Naive thymus-derived CD4-positive, alpha-beta T cell (primary cell): ENCODE measurements at places on chromosomes 2 and 18. TPM values are rescaled to one million over a fixed set of nuclear protein-coding genes. Genes with fewer than 3 reads are reported as not detected.

The TSPYL6 gene
- total RNA-seq, result not detected

The ABCG8 gene
- total RNA-seq, result not detected in 2 replicates

The BMP10 gene
- total RNA-seq, result not detected

The ASTL gene
- 4.5 TPM for total RNA-seq

The TUBA3E gene
- total RNA-seq, result not detected

The CHRND gene
- total RNA-seq, result not detected

The VWA3B gene
- not detected in 2 replicates for total RNA-seq

The DCC gene
- total RNA-seq, result not detected

- no peaks in the 10 kb centered on the region for H3K4me1 ChIP-seq
- no peak overlapping the region for H3K4me3 ChIP-seq
- no peak overlapping the region for H3K27ac ChIP-seq
- DNase-seq, result no peak
- H3K36me3 ChIP-seq, result no peaks in the 10 kb centered on the region
- no peaks in the 10 kb centered on the region for H3K27me3 ChIP-seq
Observed at GRCh38 chr2:211944572-211944971, 594.0 kb downstream of the ERBB4 start.

- H3K4me3 ChIP-seq, result peak overlapping the region; percentile 68
- no peaks in the 10 kb centered on the region for H3K36me3 ChIP-seq
- no peaks in the 10 kb centered on the region for H3K27me3 ChIP-seq
- no peak for DNase-seq
- H3K27ac ChIP-seq, result peak overlapping the region; percentile 77
Observed at GRCh38 chr2:44087714-44088092, 81.0 kb upstream of the PPM1B start.

DNA sequence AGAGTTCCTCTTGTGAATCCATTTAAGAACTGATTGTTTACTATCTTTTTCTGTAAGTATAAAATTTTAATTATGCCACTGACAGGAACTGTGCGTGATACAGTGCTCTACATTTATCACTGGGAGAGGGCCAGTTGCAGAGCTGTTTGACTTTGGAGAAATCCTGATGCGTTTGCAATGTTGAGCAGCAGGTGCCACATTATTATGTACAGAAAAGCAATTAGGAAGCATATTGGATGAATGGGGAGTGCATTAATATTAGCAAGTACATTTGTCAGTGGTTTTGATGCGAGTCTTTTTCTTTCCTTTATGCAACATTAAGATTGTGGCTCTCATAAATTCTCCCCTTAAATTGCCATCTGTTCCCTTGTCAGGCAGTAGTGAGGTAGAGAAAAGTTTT is 302.3 kb upstream of the FANCL start:
- no peaks in the 10 kb centered on the region for H3K4me1 ChIP-seq
- no peaks in the 10 kb centered on the region for H3K27me3 ChIP-seq
- no peak overlapping the region for H3K4me3 ChIP-seq
- DNase-seq, result no peak
- no peaks in the 10 kb centered on the region for H3K36me3 ChIP-seq
- no peak overlapping the region for H3K27ac ChIP-seq

DNA sequence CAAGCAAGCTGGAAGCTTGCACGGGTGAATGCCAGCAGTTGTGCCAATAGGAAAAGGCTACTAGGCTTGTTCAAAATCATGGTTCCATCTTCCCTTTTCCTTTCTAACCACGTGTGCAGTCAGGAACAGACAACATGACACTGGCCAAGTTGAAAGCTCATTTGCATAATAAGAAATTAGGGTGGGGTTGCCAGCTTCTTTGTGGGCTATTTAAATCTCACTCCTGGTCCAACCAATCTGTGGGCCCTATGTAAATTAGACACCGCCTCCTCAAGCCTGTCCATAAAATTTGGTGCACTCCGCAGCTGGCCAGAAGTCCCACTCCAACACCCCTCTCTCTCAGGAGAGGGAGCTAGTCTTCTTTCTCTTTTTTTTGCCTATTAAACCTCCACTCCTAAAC is 1948.4 kb upstream of the PIK3C3 start:
- DNase-seq, result no peak
- H3K36me3 ChIP-seq, result no peaks in the 10 kb centered on the region
- H3K27me3 ChIP-seq, result no peaks in the 10 kb centered on the region
- H3K27ac ChIP-seq, result no peak overlapping the region
- H3K4me3 ChIP-seq, result no peak overlapping the region
- no peaks in the 10 kb centered on the region for H3K4me1 ChIP-seq

- no peaks in the 10 kb centered on the region for H3K27me3 ChIP-seq
- H3K36me3 ChIP-seq, result no peaks in the 10 kb centered on the region
- H3K27ac ChIP-seq, result no peak overlapping the region
- no peak for DNase-seq
- H3K4me3 ChIP-seq, result no peak overlapping the region
Observed at GRCh38 chr2:239358062-239358754, 42.6 kb downstream of the HDAC4 start.

GRCh38 chr2:25000503-25001324 is 29.0 kb upstream of the DNAJC27 start:
- no peak overlapping the region for H3K27ac ChIP-seq
- no peak for DNase-seq
- no peaks in the 10 kb centered on the region for H3K4me1 ChIP-seq
- H3K27me3 ChIP-seq, result no peaks in the 10 kb centered on the region
- no peak overlapping the region for H3K4me3 ChIP-seq
- H3K36me3 ChIP-seq, result no peaks in the 10 kb centered on the region

DNA sequence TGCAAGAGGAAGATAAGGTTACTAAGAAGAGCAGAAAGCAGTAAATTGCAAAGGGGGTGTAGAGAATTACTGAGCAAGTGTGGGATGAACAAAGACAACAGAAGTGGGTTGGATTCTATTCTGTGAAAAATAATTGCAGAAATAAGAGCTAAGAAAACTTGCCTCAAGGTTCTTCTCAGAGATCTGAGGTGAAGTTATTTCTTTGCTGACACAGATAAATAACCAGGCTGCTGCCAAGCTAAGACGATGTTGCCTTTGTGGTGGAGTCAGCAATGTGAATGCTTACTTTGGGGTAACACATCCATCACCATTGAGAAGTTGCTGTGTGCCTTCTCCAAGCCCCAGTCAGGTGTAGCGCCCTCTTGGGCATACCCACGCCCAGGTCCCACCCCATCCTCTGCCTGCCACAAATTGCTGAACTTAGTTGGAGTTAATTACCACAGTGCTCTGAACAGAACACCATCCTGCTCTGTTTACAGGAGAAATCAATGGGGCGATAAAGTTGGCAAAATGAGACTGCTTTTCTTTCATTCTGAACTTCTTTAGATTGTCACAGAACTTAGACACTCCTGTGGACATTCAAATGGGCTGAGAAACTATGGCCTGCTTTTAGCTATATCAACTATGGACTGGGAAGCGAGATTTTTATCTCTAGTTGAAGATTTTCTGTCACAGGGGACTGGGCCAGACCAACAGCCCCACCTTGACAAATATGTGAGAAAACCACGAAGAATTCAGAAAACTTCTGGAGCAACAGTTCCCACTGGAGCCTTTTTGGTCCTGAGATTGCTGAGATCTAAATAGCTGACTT is 283.6 kb downstream of the TMX3 start:
- no peaks in the 10 kb centered on the region for H3K36me3 ChIP-seq

DNA sequence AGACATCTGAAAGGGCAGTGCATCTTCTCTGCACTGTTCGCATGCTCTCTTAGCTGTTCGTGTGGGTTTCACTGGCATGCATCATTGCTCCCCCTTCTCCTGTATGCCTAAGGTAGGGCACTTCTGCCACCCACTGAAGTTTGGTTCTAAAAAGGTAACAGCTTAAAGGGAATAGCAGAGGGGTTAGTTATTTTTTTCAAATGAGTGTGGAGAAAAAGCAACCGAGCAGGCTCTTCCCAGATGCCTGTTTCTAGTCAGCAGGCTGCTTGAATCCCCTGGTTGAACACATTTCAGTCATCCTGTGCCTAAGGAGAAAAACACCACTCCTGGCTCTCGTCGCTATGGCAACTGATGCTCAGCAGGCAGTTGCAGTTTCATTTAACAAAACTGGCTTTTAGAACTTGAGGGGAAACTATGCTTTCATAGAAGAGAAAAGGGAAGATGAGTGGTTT is 69.8 kb upstream of the GALNT3 start:
- H3K4me1 ChIP-seq, result no peaks in the 10 kb centered on the region
- DNase-seq, result no peak
- no peak overlapping the region for H3K27ac ChIP-seq
- no peaks in the 10 kb centered on the region for H3K36me3 ChIP-seq

- H3K4me3 ChIP-seq, result no peak overlapping the region
- no peaks in the 10 kb centered on the region for H3K27me3 ChIP-seq
- DNase-seq, result no peak
- H3K27ac ChIP-seq, result no peak overlapping the region
Observed at GRCh38 chr2:23146011-23146410, 239.0 kb upstream of the KLHL29 start.

GRCh38 chr2:179790235-179791217 is 70.9 kb downstream of the ZNF385B start:
- H3K4me3 ChIP-seq, result no peak overlapping the region
- H3K4me1 ChIP-seq, result no peaks in the 10 kb centered on the region
- H3K36me3 ChIP-seq, result no peaks in the 10 kb centered on the region
- no peak for DNase-seq
- no peak overlapping the region for H3K27ac ChIP-seq

DNA sequence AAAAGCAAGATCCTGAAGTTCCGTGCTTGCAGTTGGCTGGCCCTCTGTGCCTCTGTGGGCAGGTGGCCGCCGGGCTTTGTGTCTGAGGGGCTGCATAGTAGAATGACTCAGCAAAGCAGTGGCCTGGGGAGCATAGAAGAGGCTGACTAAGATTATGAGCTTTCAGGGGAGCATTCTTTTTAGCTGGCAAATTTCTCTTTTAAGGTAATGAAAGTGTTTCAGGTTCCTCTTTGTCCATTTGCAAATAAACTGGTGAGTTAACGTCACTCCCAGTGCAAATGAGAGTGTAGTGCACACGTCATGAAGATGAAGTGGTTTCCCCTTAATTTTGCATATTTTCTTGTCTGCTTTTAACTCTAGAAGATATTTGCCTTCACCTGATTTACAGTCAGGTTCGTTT is 98.6 kb downstream of the BCL2L11 start:
- no peaks in the 10 kb centered on the region for H3K4me1 ChIP-seq
- no peak for DNase-seq

DNA sequence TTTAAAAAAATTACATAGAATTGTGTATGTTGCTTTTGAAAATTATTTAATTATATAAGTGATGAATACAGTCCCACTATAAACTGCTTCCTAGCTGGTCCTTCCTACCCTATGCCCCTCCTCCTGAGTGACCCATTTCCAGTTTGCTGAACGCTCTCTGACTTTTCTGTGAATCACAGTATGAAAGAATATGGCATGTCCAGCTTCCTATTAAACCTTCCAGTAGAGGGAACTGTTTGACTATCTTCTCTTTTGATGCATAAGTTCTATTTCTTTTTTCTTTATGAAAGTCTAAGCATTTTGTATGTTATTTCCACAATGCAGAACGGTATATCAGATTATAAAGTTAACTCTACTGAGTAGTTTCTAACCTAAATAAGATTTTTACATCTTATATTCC is 41.3 kb downstream of the PSMG2 start:
- no peak for DNase-seq
- no peaks in the 10 kb centered on the region for H3K27me3 ChIP-seq
- H3K36me3 ChIP-seq, result no peaks in the 10 kb centered on the region

GRCh38 chr2:68127358-68128242 is 30.1 kb upstream of the PNO1 start:
- H3K36me3 ChIP-seq, result no peaks in the 10 kb centered on the region
- H3K27me3 ChIP-seq, result no peaks in the 10 kb centered on the region
- no peak overlapping the region for H3K4me3 ChIP-seq
- no peak for DNase-seq
- H3K27ac ChIP-seq, result no peak overlapping the region

- no peak overlapping the region for H3K4me3 ChIP-seq
- H3K27me3 ChIP-seq, result no peaks in the 10 kb centered on the region
- no peak for DNase-seq
- H3K36me3 ChIP-seq, result no peaks in the 10 kb centered on the region
- H3K27ac ChIP-seq, result no peak overlapping the region
- H3K4me1 ChIP-seq, result no peaks in the 10 kb centered on the region
Observed at GRCh38 chr2:120422465-120423160, 76.7 kb downstream of the INHBB start.

GRCh38 chr2:176443946-176444345 is 174.7 kb downstream of the MTX2 start:
- no peaks in the 10 kb centered on the region for H3K36me3 ChIP-seq
- H3K4me3 ChIP-seq, result no peak overlapping the region
- no peak overlapping the region for H3K27ac ChIP-seq
- no peaks in the 10 kb centered on the region for H3K27me3 ChIP-seq

GRCh38 chr2:174618179-174618578 is 20.6 kb upstream of the WIPF1 start:
- no peaks in the 10 kb centered on the region for H3K36me3 ChIP-seq
- DNase-seq, result no peak
- no peak overlapping the region for H3K4me3 ChIP-seq

- no peak overlapping the region for H3K27ac ChIP-seq
- no peak overlapping the region for H3K4me3 ChIP-seq
- no peak for DNase-seq
- H3K4me1 ChIP-seq, result no peaks in the 10 kb centered on the region
- no peaks in the 10 kb centered on the region for H3K36me3 ChIP-seq
Observed at GRCh38 chr18:79884294-79884962, 67.0 kb downstream of the SLC66A2 start.

DNA sequence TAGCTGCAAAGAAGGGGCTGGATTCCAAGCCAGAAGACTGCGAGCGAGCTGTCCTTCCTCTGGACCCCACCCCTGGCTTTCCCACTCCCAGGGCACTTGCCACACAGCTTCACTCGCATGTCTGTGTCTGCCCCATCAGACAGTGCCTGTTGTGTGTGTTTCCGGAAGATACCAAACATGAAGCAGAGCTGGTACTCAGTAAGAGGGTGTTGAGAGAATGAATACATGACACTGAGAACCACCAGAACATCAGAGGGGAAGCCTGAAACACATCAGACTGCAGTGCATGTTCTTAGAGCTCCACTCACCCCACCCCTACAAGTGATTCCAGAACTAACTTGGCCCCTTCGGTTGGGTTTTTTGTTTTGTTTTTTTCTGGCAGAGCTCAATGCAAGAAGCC is 181.5 kb downstream of the TTC32 start:
- no peak for DNase-seq
- H3K4me3 ChIP-seq, result no peak overlapping the region
- no peaks in the 10 kb centered on the region for H3K36me3 ChIP-seq
- no peaks in the 10 kb centered on the region for H3K4me1 ChIP-seq

DNA sequence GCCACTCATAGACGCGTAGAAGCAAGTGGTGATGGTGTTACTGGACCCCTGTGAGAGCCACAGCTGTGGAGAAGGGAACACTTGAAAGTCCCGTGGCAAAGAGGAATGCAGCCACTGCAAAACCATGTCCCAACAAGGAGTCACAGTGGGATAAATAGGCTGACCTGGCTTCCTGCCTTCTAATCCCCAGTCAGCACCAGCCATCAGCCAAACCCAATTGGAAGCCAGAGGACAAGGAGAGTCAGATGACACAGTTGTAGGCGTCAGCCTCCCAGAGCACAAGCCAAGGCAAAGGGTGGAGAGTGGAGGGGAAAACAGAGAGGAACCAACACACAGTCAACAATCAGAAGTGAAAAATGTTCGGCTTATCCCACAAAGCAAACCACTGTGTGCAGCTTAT is 5.5 kb upstream of the CYBRD1 start:
- no peak overlapping the region for H3K27ac ChIP-seq
- no peaks in the 10 kb centered on the region for H3K4me1 ChIP-seq
- DNase-seq, result no peak
- no peak overlapping the region for H3K4me3 ChIP-seq
